ENCODE measurements at places on chromosomes 16 and 17.

- no peak for DNase-seq
These were observed 26.0 kb downstream of the CEP131 start for GRCh38 chr17:81196505-81197408.

DNA sequence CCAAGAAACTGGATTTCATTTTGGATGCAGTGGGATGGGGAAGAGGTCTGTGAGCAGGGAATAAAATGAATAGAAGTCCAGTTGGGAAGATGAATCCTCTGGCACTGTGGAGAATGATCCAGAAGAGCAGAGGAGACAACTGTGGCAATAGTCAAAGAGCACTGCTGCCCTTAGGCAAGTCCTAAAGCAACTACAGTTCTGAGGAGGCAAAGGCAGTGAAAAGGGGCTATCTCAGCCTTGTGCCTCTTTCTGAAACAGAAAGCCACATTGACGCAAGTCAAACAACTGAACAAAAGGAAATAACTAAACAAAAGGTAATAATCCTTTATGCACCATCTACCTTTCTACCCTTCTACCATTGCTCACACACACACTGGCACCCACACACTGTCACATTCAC lies 238.0 kb upstream of the AXIN2 start:
- DNase-seq: no peak

DNA sequence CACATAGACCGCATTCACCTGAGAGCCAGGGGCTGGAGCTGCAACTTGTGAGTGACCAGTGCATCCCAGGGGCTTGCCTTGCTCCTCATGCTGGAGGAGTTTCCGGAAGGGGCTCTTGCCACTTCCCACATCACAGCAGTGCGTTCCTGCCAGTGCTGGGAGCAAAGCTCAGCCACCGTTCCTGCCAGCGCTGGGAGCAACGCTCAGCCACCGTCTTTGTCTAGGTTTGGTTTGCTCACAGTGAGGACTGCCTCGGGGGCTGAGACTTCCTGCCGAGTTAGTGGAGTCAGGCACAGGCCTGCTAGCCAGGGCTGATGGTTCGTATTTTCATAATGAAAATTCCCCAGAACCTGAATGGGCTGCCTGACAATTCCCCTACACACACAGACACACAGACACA lies 5.4 kb upstream of the CHRNE start:
- no peak for DNase-seq

GRCh38 chr17:72165192-72165866 lies 44.5 kb downstream of the SOX9 start:
- DNase-seq: no peak

GRCh38 chr17:53032861-53033271 lies 789.9 kb upstream of the KIF2B start:
- DNase-seq: peak; percentile 72

GRCh38 chr16:74626741-74627416 lies 20.0 kb upstream of the GLG1 start:
- DNase-seq: no peak

GRCh38 chr16:49552313-49552928 lies 178.8 kb downstream of the C16orf78 start:
- DNase-seq: no peak

GRCh38 chr16:26186091-26186615 lies 494.4 kb downstream of the HS3ST4 start:
- no peak for DNase-seq

GRCh38 chr17:48952904-48953303 lies 8.3 kb upstream of the SNF8 start:
- DNase-seq: no peak

GRCh38 chr17:924711-925475 lies 54.7 kb downstream of the NXN start:
- DNase-seq: no peak

Data from HT1080 (cell line).